ENCODE measurements at places on chromosomes 7 and 10. TPM values are rescaled to one million over a fixed set of nuclear protein-coding genes. Genes with fewer than 3 reads are reported as not detected.

CDHR3 gene
- polyA plus RNA-seq = 1.2 TPM

PLXNA4 gene
- polyA plus RNA-seq = 0.56 TPM

GRCh38 chr10:9814285-9814864 lies 1203.3 kb upstream of the CELF2 start:
- no peak for DNase-seq

DNA sequence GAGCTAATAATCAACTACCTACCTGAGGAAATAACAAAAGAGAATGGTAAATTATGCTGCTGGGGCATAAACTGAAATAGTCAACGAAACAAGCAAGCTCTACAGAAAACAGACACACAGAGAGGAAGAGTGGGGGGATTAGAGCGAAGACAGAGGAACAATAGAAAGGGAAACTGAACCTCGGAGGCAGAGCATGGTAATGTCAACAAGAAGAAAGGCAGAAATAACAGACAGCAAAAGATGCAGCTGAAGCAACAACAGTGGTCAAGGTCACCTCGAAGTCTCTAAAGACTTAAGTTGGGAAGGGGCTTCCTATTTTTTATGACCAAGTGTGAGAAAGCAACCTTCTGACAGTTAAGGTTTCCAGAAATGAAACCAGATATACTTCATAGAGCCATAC lies 177.0 kb downstream of the ZNF438 start:
- no peak for DNase-seq

DNA sequence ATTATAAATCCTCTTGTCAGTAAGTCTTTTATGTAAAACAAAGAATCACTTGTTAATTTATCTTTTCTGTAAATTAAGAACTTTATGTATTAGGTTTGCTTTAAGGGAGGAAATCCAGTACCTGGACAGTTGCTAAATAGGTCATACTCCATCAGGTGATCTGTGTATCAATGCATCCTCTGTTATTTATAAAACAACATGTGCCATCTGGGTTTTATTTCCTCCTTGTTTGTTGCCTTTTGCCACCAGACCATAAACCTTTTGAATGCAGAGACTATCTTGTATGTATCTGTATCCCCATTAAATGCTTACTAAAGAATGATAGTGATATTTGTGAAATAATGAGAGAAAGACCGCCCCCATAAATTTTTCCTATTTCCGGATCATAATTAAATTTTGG lies 70.0 kb downstream of the SLC35B4 start:
- DNase-seq = no peak

DNA sequence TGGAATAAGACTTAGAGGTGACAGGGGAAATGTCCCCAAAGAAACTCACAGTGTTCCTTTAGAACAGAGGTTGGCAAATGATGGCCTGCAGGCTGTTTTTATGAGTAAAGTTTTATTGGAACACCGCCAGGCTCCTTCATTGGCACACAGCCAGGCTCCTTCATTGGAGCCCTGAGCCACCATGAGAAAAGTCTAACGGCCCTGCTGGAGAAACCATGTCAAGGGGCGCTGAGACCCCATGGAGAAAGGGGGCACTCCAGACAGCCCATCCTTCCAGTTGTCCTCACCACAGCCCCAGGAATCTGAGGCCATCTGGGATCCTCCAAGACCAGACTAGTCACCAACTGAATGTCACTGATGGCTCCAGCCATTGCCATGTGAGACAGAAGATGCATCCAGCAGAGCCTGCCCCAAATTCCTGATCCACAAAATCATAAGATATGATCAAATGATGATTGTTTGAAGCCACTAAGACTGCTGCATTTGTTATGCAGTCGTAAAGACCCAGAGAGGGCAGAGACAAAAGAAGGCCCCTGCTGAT lies 88.2 kb upstream of the GPR26 start:
- DNase-seq = no peak

DNA sequence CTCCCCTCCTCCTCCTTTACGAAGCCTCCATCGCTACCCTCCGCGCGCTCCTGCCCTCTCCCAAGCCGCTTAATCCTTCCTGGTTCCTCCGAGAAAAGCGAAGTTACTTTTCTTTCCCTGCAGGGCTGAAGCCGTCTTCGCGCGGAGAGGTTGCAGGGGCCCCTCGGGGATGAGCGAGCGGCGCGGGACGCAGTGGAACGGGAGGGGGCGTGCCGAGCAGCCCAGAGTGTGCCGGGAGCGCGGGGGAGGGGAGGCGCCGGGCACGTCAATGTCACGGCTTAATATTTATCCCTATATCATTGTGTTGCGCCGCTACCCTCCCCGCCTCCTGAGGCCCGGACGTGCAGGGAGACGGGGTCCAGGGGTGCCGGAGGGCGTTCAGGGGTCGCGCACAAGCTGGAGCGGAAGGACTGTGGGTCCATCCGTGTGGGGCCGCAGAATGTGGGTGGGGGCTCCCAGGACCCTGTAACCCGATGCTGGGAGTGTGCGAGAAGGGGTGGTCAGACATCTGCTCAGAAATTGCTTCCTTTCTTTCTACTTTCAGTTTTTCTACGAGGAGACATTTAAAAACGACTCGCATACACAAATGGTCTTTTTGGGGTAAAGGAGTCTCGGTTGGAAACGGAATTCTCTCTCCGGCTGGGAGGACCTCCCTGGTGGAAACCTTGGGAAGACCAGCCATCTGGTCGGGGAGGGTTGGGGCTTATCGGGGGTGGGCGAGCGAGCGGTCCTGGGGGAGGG lies 2.4 kb downstream of the CDK6 start:
- peak; percentile 61 for DNase-seq

DNA sequence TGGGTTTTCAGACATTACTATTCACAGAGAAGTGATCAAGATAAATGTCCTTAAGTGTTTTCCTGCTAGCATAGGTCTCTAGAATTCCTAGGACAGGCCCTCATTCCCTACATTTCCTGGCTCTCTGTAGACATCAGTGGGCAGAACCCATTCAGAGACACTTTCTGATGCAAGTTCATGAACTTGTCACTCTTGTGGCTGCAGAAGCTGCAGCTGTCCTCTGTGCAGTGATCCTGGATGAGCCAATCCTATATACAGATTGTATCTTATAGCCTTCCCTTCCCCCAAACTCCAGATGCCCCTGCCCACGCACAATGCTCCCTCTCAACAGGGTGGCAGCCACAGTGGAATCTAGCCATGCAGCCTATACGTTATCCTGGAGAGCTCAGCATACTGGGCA lies 12.6 kb upstream of the GRB10 start:
- no peak for DNase-seq
